Central memory CD4-positive, alpha-beta T cell (primary cell): ENCODE measurements at places on chromosomes 13 and 19.
A peak's percentile ranks its signal among the peaks of the same experiment; 100 is the strongest.

DNA sequence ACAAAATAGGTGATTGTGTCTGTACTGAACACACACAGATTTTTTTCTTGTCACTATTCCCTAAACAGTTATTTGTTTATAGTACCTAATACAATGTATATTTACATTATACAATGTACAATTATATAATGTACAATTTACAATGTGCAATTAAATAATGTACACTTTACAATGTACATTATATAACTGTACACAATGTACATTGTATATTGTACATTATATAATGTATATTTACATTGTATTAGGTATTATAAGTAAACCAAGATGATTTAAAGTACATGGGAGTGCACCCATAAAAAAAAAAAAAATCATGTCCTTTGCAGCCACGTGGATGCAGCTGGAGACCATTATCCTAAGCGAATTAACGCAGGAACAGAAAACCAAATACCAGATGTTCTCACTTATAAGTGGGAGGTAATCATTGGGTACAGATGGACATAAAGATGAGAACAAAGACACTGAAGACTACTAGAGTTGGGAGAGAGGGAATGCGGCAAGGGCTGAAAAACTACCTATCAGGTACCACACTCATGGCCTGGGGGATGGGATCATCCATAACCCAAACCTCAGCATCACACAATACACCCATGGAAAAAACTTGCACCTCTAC lies 68.1 kb downstream of the ABCC4 start:
- no peak for DNase-seq

DNA sequence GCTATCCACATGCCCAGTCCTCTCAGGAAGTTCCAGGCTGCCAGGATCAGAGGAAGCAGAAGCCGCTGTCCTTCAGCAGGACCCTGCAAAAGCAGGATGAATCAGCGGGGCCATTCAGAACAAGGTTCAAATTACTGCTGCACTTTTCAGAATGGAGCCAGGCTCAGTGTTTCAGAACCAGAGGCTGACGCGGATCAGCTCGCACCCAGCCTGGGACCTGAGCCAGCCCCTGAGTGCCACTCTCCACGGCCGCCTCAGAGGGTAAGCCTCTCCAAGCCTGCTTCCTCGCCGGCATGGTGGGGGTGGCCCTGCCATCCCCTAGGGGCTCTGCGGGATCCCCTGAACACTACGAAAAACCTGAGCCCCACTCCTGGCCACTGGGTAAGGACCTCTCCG lies 24.7 kb downstream of the RASA3 start:
- DNase-seq, result no peak

- no peak for DNase-seq
Measured at GRCh38 chr19:50537769-50538230, 24.1 kb upstream of the ASPDH start.

- peak; percentile 30 for DNase-seq
Measured at GRCh38 chr19:24033963-24034342, 53.0 kb upstream of the ZNF254 start.

GRCh38 chr19:5711025-5711424 lies 8.9 kb downstream of the LONP1 start:
- no peak for DNase-seq

DNA sequence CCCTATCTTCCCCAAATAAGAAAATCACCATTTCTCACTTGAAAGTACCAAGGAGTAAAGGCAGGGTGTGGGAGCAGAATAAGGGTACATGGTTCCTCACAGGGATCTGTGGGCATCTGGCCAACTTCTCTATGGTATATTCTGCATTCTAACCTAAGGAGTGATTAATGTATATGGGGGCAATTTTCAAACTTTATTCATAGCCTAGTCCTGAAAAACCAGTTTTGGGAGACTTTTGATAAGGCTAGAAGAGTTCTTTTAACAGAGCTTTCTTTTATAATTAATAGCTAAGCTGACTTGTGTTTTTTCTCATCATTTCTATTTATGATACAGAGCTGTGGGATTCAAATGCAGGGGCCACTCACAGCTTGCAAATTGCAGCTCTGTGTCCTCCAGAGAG lies 852 bp downstream of the SCEL start:
- no peak for DNase-seq

DNA sequence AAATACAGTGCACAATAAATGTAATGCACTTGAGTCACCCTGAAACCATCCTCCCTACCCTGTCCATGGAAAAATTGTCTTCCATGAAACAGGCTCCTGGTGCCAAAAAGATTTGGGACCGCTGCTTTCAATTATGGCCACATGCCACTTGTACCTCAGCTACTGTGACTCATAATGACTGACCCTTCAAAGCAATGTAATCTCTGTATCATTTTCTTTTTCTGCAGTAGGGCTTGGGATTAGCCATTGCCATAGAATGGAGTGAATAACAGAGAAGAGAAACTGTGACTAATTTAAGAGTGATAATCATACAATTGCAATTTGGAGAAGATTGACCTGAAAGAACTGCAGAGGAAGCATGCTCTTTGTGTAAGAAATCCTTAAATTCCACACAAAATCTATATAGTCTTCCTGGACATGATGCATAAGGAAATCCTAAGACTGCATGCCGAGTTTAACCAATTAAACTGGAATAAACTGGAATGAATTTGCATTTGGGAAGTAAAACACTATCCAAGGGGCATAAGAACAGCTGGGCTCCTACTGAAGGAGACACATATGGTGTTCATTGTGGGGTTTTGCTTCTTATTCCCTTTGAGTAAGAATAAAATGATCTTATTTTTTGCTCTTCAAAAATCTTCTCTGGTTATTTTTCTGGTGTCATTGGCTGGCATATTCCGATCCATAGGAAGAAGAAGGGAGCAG lies 59.5 kb upstream of the SLC7A1 start:
- no peak for DNase-seq
